ENCODE measurements at places on chromosomes 4 and X. TPM values are rescaled to one million over a fixed set of nuclear protein-coding genes. Genes with fewer than 3 reads are reported as not detected.

Gene RPA4
- 4.0 TPM for total RNA-seq

Gene STK32B
- total RNA-seq: 7.0 TPM

GRCh38 chr4:107213880-107214279 is 177.8 kb upstream of the DKK2 start:
- no peak for DNase-seq

DNA sequence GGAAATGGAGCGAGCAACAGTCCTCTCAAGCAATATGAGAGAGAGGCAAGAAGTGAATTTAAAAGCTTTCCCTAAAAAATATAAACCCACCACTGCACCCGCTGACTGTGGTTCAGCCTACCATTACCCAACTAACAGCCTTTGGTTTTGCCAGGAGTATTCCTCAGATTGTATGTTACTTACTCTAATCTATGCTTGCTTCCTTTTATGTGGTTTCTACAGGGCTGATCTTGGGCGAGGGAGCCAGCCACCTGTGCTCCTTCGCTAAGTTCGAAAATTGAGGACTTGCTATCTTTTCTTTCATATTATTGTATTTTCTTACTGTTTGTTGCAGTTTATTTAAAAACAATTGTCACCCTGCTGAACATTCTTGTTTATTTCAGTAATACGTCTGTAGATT is 101.1 kb downstream of the DDX53 start:
- DNase-seq: no peak

- DNase-seq: no peak
Measured at GRCh38 chr4:8135666-8136065, 22.9 kb downstream of the ABLIM2 start.

GRCh38 chr4:150160473-150160872 is 82.2 kb downstream of the DCLK2 start:
- DNase-seq: no peak

- DNase-seq: no peak
Measured at GRCh38 chr4:13092702-13093101, 391.4 kb downstream of the RAB28 start.

Data from thoracic aorta (tissue), 2 donors.